ENCODE measurements at places on chromosomes 13 and 19.
A peak's percentile ranks its signal among the peaks of the same experiment; 100 is the strongest.

DNA sequence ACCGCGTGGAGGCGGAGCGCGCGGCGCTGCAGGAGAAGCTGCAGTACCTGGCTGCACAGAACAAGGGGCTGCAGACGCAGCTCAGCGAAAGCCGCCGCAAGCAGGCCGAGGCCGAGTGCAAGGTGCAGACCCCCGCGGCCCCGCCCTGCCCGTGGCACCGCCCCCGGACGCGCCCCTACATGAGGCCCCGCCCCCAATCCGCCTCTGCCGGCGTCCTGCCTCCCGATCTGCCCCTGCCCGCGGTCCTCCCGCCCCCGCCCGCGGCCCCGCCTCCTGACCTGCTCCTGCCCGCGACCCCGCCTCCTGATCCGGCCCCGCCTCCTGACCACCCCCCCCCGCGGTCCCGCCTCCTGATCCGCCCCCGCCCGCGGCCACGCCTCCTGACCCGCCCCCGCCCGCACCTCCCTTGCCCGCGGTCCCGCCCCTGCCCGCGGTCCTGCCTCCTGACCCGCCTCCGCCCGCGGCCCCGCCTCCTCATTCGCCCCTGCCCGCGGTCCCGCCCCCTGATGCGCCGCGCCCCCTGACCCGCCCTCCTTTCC is 11.7 kb downstream of the PRR36 start:
- peak; percentile 44 for DNase-seq

DNA sequence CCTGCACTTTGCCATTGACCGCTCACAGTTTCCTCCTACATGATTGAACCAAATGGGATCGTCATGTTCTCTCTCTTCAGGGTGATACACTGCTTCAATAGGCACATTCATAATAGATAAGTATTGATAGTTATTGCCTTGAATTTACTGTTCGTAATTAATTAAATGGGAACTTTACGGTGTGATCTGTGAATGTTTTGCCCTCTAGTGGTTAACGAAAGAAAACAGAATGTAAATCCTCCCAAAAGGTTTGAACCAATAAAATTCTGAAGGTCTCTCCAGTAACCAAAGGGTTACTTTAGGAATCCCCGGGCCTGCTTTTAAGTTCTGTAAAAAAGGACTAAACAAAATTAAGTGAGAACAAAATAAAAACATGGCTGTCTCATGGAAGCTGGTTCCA is 389.3 kb downstream of the DACH1 start:
- DNase-seq: no peak

DNA sequence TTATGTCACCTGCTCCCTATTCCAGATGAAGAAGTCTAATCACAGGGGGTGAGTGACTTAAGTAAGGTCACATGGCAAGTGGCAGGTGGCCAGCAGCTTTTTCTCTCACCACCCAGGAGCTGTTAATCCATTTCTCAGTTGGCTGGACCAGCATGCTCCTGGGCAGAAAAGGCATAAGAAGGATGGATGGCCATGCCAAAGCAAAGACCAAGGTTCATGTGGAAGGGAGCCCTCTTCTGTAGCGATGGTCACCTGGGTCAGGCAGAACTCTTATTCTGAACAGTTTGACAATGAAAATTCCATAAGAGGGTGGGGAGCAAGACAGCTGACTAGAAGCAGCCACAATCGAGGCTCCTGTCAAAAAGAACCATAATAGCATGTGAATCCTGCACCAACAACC is 538.1 kb downstream of the SUCLA2 start:
- DNase-seq: no peak

DNA sequence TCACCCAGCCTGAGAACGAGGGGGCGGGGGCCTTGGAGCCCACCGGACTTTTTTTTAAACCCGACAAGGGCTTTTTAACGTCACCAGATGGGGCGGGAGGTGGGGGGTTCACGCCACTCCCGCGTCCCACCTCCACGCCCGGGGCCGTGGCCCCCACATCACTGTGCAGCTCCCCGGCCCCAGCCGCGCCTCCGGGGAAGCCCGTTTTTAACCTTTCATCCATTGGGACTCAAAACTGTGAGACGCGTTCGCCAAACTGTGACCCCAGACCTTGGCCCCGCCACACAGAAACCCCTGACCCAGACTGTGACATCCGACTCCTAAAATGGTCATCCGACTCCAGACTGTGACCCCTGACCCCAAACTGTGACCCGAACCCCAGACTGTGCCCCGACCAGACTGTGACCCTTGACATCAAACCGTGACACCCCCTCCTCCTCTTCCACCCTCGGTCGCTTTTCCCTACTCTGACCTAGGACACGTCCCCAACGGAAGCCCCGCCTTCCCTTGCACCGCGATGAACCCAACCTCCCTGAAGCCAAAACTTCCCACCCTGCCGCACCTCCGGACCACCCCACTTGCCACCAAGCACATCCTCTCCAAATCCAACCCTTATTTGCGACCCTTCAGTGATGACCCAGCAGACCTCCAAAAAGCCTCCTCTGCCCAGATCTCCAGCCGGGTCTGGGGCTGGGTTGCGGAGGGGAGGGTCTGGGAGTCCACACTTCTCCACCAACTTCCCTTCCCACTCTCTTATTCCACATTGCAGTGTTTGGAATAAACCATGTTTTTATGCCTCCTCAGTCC is 1.5 kb upstream of the GRWD1 start:
- DNase-seq: no peak

DNA sequence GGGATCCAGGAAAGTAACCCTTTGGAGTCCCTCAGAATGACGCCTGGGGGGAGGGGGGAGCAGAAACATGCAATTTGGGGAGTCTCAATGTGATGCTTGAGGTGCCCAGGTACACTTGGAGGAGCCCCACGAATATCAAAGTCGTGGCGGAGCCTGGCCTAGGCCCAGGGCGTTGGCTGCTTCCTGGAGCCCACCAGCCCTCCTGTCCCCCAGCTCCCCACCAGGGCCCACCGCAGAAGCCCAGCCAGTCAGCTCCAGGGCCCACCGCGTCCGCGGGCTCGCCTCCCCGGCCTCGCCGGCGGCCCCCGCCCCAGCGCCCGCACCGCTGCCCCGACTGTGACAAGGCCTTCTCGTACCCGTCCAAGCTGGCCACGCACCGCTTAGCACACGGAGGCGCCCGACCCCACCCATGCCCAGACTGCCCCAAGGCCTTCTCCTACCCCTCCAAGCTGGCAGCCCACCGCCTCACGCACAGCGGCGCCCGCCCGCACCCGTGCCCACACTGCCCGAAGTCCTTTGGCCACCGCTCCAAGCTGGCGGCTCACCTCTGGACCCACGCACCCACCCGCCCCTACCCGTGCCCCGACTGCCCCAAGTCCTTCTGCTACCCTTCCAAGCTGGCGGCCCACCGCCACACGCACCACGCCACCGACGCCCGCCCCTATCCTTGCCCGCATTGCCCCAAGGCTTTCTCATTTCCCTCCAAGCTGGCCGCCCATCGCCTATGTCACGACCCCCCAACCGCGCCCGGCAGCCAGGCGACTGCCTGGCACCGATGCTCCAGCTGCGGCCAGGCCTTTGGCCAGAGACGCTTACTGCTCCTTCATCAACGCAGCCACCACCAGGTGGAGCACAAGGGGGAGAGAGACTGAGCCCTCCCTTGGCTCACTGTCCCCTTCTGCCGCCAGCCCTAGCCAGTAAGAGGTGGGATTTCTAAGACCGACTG is 2.1 kb downstream of the ZNF575 start:
- DNase-seq: peak; percentile 46

DNA sequence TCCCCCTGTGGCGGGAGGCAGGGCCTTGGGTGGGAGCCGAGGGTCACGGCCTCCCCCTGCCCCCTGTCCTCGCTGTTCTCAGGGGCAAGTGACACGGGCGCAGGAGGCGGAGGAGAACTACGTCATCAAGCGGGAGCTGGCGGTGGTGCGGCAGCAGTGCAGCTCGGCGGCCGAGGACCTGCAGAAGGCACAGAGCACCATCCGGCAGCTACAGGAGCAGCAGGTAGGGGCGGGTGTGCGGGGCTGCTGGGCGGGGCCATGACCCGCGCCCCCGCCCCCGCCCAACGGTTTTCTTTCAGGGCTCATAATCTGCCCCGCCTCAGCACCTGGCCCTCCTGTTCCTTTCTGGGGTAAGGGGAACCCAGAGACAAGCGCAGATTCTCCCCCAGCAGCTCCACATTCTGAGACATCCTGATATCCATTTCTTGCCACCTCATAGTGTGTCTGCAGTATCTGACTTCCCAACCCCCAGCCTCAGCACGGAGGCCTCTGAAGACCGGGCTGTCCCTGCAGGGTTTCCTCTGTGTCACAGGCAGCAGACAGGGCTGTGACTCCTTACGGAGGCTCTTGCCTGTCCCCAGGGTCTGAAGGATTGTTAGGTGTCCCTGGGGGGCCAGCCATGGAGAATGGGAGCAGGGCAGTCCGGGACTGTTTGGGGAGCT is 15.9 kb downstream of the PRR36 start:
- no peak for DNase-seq

- DNase-seq: no peak
Observed at GRCh38 chr19:47104680-47105079, 8.9 kb downstream of the ZC3H4 start.

GRCh38 chr19:12757544-12758274 is 6.1 kb downstream of the BEST2 start:
- DNase-seq: peak; percentile 58
